ENCODE measurements at places on chromosomes 13 and 19.

- DNase-seq, result no peak
These were observed 201.3 kb upstream of the SERP2 start for GRCh38 chr13:44172281-44172810.

DNA sequence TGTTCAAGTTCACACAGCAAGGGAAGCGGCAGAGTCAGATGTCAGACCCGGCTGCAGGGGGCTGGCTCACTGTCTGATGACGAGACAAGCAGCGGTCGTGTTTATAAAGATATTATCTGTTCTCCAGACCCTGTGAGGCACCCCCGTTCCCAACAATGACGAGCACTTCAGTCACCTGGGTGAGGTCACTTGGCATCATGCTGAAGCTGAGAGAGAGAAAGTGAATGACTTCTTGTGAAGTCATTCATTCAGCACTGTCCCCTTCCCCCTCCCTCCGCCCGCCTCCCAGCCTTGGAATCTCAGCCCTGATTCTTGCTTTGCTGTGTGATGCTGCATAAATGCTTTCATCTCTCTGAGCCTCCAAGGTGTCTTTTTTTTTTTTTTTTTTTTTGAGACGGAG, 4.9 kb upstream of the LYPD3 start:
- peak; percentile 52 for DNase-seq

GRCh38 chr19:40623403-40624251, 22.5 kb downstream of the LTBP4 start:
- DNase-seq, result no peak

GRCh38 chr13:50226515-50227155, 211.4 kb downstream of the KCNRG start:
- no peak for DNase-seq

DNA sequence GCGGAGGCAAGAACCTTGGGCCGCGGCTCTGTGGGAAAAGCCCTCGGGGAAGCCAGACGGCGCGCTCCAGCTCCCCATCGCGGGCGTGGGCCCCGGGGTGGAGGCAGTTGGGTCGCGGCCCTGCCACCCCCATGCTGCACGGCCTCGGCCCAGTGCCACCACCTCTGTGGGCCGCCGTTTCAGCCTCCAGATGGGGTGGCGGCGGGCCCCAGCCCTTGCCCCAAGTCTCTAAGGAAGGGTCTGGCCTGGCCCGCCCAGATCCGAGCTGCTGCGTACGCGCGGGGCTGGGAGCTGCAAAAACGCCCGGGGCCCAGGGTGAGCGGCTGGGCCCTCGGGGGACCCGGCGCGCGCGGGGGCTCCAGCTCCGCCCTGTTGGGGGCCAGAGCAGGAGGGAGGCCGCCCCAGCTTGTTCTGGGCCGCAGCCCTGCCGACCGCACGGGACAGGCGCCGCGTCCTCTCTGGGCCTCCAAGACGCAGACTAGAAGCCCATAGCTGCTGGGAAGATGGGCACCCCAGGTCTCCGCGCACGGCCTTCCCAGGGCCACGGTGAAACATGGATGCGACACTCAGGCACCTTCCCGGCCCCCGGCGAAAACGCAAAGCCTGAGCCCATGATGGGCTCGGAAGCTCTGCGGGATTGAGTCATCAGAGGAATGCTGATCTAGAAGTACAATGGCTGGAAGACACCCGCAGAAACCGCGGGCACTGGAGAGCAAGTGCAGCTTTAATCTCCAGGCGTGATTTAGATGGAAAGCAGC, 110.1 kb downstream of the KCTD15 start:
- no peak for DNase-seq

DNA sequence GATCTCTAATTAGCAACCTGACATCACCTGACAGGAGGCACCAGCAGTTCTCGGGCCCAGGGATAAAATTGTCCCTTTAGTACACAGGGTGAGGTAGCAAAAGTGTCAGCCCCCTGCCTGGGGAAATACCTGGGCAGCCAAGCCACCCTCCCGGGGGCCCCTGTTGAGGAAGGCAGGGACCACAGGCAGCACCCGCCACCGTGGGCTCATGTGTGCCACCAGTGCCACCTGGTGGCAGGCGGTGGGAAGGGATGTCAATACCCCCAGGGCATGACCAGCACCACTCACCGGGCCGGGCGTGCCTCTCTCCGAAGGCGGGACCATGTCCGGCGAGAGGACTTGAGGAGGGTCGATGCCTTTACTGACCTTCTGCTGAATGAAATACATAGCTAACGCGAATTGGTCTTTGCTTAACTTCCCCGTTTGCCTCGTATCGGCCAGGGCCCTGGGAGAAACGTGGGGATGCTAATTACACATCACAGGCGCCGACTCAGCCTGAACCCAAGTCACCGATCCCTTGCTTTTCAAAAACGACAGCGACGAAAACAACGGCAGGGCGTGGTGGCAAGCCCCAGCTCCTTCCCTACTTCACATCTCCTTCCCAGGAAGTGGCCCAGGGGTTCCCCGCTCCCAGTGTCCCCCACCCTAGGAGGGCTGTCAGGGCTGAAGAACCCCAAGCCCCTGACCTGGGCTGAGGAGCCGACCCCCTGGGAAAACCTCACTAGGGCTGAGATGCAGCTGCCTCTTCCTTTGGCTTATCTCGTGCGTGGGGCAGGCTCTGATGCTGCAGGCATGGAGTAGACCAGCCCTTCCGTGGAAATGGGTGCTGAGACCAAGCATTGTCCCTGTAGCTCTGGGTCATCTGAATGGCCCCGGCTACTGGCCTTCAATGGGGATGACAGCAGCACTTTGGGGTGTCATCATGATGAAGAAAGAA, 53.8 kb downstream of the EPS15L1 start:
- DNase-seq, result peak; percentile 86

- DNase-seq, result peak; percentile 39
These were observed 169.1 kb downstream of the SHISA2 start for GRCh38 chr13:25882466-25883357.

GRCh38 chr13:41060082-41060723, 1.1 kb upstream of the WBP4 start:
- peak; percentile 96 for DNase-seq

Measured in stomach (tissue), 19 donors.